OCI-M1 (cell line): ENCODE measurements at places on chromosomes 7 and 10.

DNA sequence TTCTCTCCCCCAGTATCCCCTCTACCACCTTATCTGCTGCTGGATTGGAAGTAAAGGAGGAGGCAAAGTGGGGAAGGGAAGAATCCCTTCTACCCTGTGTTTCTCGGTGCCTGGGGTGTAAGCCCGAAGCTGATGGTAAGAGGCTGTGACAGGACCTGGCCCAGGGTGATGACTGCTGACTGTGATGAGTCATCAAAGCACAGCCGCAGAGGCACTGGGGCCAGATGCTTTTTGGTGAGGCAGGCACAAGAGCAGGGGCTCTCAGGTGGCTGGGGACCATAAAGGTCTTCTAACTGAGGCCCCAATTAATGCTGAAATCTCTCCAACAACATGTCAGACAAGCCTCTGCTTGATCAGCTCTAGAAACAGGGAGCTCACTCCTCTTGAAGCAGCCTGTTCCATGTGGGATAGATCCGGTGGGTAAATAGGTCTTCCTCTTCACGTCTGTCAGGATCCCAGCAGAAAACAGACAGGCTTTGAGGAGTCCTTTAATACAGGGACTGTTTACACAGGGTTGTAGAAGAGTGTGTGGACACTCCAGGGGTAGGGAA is 86.1 kb upstream of the PCBD1 start:
- DNase-seq: no peak

- peak; percentile 48 for DNase-seq
Observed at GRCh38 chr7:104956753-104957450, 57.1 kb upstream of the KMT2E start.

- no peak for DNase-seq
Observed at GRCh38 chr7:124662372-124662771, 103.2 kb downstream of the GPR37 start.

DNA sequence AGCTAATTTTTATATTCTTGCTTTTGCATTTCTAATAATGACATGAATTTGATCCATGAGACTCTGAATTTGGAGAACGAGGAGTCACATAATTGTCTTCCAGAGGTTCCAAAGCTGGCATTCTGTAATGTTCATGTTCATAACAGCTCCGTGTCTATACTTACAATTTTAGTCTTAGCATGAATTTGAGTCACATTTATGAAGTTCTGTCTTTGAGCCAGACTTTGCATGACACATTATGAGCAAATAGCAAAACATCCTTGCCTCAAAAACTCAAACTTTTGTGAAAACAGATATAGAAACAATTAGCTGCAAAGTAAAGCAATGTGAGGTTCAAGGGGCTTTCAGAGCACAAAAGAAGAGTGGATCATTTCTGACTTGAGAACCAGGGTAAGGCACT is 44.5 kb upstream of the CAV2 start:
- no peak for DNase-seq

DNA sequence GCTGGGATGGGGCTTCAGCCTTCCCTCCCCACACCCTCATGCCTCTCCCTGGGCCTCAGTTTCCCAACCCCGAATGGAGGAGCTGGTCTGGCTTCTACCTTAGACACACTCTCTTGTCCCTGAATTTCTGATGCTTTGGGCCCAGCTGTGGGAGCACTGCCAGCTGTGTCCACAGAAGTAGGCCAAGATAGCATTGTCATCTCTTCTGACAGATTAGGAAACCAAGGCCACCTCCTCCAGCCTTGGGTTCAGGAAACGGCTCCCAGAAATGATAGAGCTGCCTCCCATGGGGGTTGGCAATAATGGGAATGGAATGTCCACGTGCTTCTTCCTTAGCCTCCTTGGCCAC is 1.3 kb downstream of the PPIF start:
- peak; percentile 20 for DNase-seq

- peak; percentile 68 for DNase-seq
Observed at GRCh38 chr7:105224884-105225651, 163.7 kb downstream of the SRPK2 start.

- peak; percentile 12 for DNase-seq
Observed at GRCh38 chr10:67036808-67037207, 111.0 kb downstream of the LRRTM3 start.

DNA sequence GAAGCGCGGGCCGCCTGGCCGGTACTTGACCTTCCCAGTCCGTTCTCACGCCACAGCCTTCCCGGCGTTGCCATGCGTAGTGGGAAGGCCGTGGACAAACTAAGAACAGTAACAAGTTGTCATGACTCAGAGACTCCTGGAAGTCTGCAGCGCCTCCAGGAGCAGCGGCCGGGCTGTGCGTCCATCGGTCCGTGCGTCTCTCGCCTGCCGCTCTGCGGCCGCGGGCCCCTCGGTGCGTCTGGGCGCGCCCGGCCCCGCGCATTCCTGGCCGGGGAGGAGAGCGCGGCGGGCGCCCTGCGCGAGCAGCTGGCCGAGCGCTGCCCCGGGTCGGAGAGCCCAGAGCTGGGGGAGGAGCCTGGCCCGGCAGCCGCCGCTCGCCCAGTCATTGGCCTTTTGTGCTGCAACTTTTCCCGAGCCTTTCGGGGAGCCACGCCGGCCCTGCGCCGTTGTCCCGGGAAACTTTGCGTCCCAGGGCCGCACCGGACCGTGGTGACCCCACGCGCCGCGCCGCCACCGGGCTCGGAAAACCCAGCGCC is 123.7 kb downstream of the TACC2 start:
- DNase-seq: peak; percentile 77

- DNase-seq: no peak
Observed at GRCh38 chr7:102897211-102897631, 15.6 kb upstream of the LRRC17 start.

DNA sequence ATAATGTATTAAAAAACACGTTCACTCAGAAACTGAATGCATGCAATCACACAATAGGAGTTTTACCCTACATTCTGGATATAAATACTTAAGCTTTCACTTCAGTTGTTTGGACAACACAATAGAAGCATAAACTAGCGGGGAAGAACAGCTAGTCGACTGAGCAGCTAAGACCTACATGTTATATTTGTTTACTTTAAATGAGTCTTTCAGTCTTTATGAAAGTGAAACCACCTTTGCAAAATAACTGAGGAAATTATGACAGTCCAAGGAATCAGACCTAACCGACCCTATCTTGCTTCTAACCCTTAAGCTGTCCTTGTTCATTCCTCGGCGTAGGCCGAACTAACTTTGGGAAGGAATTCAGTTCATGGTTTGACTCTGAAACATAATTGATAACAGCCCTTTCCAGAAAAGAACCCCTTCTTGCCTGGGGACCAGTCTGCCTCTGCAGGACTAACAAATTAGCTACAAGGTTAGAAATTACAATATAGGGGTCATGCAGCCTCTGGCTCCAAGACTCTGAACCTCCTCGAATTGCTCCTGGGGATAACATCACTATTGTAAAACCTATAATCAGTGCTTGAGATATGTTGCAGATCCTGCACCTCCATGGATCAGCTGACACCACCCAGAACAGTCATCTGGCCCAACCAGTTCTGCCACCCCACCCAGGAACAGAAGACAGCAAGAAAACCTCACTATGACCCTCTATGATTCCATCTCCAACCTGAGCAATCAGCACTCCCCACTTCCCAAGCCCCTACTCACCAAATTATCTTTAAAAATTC is 185.1 kb upstream of the KLF6 start:
- peak; percentile 34 for DNase-seq
